ENCODE measurements at places on chromosomes 7 and 10.

GRCh38 chr7:151895631-151896031 is 18.7 kb upstream of the PRKAG2 start:
- no peak for DNase-seq

- no peak for DNase-seq
Measured at GRCh38 chr7:35258868-35259522, 5.1 kb upstream of the TBX20 start.

- no peak for DNase-seq
Measured at GRCh38 chr10:132411561-132412253, 14.7 kb downstream of the PWWP2B start.

- no peak for DNase-seq
Measured at GRCh38 chr10:131929122-131929845, 28.5 kb downstream of the PPP2R2D start.

DNA sequence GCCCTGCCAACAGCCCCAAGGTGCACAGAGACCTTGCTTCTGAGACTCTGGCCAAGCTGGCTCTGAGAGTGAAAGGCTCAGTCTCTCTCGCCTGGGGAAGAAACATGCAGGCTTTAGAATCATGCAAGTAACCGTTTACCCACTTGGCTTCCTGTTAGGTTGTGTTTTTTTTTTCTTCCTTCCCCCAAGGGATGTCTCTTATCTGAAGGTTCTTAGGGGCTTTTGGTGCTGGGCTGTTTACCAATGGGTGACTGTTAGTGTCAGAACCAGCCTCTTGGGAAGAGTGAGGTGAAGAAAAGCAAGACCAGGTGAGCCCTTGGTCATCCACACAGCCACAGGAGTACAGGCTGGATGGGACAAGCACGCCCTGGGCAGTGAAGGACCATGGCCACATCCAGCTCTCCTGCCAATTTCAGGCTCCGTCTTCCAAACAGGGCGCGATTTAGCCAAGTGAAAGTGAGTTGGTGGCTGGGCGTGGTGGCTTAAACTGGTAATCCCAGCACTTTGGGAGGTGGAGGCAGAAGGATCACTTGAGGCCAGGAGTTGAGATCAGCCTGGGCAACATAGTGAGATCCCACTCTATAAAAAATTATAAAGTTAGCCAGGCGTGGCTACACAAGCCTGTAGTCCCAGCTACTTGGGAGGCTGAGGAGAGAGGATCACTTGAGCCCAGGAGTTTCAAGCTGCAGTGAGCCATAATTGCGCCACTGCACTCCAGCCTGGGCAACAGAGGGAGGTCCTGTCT is 76.3 kb upstream of the CUX1 start:
- DNase-seq, result no peak

DNA sequence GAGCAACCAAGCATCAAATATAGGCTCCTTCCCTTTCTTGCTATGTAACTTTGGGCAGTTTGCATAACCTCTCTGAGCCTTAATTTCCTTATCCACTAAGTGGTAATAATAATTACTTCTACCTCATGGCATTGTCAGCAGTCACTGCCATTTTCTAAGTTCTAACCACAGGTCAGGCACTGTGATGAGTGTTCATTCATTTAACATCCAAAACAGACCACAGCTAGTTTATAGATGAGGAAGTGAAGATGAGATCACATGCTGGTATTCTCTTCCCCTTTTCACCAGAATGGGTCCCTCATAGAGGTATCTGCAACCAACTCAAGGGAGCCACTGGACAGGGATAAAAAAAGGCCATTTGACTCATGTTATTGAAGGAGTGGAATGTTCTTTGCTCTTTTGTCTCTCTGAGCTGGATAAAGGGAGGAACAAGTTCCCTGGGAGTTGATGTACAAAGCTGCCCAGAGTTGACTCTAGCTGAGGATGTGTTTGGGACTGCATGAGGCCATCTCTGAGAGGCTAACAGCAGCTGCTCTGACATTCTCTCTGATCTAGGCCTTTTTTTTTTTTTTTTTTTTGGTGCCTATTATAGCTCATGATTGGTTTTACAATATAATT is 65.0 kb downstream of the DNAJC12 start:
- no peak for DNase-seq

GRCh38 chr7:105261689-105262088 is 127.0 kb downstream of the SRPK2 start:
- no peak for DNase-seq

DNA sequence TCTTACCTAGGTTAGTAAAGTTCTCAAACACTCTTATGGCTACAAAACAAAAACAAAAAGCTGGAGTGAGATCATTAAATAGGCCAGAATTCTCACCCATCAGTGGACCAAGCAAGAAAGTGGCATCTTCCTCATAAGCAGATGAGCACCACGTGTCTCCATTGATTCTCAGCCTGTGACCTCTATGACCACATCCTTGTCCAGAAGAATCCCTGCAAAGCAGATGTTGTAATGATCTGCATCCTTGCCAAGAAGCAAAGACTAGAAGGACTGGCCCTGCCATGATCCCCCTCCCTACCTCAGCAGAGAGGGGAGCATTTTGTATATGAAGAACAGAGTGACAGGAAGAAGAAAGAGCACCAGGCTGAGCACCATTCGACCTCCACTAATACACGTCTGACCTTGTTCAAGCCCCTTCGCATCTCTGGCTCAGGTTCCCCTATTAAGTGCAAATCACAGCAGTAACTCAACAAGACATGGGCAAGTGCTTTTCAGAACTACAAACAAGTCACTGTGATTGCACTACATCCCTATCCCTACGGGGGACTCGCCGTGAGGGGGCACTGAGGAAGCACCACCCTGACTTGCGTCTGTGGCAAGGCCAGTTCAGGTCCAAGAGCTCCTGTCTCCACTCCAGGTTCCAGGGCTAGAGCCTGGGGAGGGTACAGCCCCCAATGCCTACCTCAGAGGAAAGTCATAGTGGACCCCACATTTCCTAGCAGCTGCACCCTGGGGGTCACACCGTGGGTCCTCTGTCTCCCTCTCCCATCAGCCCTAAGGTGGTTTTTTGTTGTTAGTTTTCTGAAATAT is 22.2 kb upstream of the RASSF4 start:
- DNase-seq, result no peak

- no peak for DNase-seq
Measured at GRCh38 chr7:144474800-144475615, 71.5 kb upstream of the NOBOX start.

GRCh38 chr10:34181553-34182300 is 633.4 kb downstream of the PARD3 start:
- no peak for DNase-seq
